Adipocyte (in vitro differentiated cells): ENCODE measurements at places on chromosomes 3 and 15.

DNA sequence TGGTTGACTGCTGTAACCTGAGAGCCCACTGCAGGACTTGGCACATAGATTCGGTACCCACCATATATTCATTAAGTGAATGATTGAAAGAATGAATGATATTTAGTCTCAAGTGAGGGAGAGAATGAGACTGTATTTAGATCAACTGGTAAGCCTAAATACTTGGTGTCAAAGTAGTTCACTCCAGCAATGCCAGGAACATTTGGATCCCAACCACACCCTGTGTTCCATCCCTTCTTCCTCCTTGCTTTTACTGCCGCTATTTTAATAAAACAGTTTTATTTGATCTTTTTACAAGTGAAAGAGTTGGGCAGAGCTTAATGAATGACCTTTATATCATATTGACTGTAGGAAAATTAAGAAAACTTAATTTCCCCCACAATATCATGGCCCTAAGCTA is 473.6 kb upstream of the CBLB start:
- DNase-seq = no peak

DNA sequence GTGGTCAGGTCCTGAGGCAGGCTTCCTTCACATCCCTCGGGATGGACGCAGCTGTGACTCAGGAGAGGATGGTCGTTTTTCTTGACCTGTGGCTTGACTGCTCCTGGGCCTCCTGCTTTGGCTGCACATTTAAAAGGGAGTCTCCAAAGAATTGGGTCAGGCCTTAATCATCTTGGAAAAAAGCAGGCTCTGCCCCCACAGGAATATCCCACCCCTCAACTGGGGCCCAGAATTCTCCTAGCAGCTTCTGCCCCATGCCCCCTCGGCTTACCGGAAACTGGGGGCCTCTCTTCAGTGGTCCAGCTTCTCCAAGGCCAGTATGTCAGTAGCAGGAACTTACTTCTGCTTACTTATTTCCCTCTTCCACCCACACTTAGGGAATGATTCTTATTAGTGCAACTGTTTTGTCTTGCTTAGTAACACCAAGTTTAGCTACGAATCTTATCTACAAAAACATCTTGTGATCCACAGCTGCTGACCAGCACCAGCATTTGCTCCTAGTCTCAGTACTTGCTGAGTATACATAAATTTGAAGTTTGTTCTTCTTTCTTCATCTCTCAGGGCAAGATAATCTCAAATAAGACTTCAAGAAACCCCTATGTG is 35.7 kb downstream of the ATG7 start:
- no peak for DNase-seq

DNA sequence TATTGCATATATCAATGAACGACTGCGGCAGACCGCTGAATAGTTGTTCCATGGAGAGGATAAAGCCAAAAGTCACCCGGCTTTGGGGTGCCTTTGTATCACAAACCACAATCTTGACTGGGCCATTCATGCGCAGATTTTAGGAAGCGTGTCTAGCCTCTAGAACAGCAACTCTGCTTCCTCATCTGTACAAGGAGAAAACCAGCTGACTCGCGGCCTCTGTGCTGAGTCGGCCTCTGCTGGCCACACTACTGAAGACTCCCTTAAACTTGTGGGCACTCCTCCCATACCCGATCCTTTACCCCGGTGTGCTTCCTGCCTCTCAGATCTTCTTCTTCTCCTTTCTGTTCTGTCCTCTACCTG is 872 bp downstream of the DLEC1 start:
- peak; percentile 49 for DNase-seq

DNA sequence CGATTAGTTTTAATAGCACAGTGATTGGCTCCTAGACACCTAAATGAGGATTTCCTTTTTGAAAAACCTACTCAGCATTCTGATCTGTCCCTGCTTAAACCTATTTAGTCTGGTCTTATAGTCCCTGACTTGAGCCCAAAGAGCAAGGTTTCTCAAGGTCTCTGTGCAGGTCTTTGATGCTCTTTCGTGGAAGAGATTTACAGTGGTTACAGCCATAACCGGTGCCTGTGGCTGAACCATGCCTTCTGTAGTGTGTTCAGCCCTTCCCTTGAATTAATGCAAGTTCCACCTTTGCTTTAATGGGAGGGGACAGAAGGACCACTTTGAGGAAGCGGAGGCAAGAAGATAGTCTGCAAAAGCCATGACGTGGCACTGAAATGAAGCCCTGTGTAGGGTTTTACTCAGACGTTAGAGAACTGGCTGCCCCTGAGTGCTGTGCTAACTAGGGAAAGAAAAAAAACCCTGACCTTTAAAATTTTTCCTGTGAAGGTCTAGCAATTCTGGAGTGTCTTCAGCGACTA is 43.0 kb downstream of the ZBTB38 start:
- peak; percentile 40 for DNase-seq

DNA sequence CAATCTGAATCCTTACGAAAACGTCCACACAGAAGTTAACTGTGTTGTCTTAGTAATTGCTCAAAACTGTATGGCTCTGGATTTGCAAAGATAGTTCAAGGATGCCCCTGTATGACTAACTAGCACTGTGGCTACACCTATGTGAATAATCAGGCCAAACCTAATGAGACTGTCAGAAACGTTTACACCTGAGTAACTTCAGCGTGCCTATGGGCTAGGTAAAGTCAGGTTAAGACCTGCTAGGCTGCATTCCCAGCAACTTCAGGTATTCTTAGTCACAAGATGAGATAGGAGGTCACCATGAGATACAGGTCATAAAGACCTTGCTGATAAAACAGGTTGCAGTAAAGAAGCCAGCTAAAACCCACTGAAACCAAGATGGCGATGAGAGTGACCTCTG is 87.8 kb upstream of the PLXND1 start:
- no peak for DNase-seq

DNA sequence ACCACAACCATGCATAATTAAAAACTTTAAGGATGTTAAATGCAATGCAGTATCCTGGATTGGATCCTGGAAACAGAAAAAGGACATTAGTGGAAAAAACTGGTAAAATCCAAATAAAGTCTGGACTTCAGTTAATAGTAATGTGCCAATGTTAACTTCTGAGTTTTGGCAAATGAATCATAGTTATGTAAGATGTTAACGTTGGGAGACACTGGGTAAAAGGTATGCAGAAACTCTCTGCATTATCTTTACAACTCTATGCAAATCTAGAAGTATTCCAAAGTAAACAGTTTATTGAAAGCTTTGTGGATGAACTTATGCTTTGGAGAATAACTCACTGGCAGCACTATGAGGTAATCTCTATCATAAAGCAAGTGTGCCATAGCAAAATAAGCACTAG is 357.4 kb downstream of the RORA start:
- DNase-seq = peak; percentile 21

GRCh38 chr3:148605521-148605920 is 92.2 kb upstream of the AGTR1 start:
- DNase-seq = peak; percentile 59

- no peak for DNase-seq
Measured at GRCh38 chr15:39172380-39173281, 408.2 kb upstream of the THBS1 start.

DNA sequence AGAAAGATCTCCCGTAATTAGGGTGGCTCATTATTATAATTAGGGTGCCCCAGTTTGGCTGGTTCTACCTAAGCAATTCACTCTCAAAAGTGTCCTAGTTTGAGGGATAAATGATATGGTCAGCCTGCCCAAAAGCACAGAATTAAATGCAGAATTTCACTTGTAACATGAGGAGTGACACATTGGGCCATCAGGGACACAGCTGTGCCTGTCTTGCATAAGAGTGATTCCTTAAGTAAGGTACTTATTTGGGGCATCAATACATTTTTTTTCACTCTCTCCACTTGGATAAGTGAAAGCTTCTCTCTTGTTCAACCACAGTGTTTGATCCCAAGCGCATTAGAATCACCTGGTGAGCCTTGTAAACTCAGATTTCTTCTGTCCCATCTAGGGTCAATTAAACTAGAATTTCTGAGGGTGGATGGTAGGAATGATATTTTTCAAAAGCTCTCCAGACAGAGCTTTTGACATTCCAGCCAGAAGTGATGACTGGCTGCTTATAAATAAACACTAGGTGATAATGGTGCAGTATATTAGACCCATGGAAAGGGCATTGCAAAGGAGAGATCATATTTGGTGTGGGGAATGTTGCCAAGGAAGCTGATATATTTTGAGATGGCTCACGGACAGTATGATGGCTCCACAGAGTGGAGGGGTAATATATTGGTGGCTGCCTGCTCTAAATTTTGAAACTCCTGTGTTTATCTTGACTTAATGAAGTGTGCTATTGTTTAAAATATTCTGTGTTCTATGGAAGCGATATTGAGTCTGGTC is 458.1 kb upstream of the RASGRP1 start:
- DNase-seq = no peak

- no peak for DNase-seq
Measured at GRCh38 chr3:27930052-27930602, 208.0 kb upstream of the EOMES start.

GRCh38 chr15:31317017-31317416 is 9.6 kb upstream of the KLF13 start:
- no peak for DNase-seq

DNA sequence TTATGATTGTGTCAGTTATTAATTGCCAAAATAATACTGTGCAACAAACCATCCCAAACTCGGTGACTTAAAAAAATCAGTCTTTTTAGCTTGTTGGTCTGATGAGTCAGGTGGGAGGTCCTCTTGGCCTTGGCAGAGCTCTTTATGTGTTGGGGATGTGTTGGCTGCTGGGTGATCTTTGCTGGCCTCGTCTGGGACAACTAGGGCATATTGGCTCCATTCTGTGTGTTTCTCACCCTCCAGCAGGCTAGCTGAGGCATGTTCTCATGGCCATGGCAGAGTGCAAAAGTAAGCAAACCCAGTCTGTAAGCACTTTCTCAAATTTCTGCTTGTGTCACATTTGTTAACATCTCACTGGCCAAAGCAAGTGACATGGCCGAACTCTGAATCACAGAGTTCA is 251.6 kb downstream of the RPLP1 start:
- no peak for DNase-seq

DNA sequence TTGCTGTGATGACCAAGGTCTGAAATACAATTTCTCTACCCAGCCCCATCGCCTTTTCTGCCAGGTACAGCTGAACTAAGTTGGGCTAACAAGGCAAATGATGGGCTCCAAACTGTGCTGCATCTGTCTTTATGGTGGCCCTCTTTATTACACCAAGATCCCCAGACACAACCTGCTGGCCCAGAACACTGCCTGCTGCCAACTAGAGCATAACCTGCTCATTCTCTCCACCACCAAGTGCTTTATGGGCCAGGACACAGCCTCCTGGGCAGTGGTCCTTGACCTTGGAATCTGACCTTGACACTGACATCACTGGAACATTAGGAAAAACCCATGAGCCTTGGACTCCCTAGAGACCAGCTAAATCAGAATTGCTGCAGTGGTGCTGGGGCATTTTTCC is 3.3 kb downstream of the LINS1 start:
- no peak for DNase-seq

DNA sequence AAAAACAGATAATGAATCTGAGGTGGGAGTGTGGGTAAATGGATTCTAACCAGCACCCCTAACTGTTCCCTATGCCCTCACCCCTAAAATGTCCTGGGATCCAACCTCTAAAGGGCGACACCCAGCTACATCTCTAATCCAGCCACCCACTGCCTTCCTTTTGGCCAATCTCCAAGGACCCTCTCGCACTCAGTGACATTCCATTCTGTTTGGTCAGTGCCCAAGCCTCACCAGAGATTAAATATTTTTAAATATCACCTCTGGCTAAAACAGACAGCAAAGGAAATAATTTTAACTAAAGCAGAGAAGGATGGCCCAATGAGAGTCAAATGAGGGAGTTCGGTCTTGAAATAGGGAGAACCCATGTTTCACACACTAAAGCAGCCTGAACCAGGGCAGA is 19.9 kb upstream of the SCN10A start:
- peak; percentile 8 for DNase-seq

DNA sequence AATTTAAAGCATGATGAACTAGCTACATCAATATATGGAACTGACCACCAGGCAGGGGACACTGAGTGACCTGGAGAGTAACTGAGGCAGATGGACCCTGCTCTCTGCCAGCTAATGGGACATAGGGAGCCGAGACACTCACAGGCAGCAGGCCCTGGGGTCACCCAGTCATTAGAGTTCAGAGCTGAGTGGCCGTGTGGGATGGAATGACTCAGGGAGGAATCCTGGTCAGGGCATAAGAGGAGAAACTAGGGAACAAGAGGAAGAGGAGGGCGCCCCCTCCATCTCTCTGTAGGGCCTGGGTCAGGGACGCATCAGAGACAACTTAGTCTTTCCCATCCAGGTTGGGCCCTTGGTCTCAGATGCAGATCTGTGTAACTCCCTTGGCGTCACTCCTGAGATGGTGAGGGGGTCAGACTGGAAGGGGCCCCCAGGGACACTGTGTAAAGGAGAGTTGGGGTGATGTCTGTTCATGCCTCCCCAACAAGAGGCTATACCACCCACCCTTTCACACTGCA is 39.8 kb downstream of the CCDC12 start:
- no peak for DNase-seq
